AG20443 (cell line): ENCODE measurements at places on chromosomes 6 and 20.

DNA sequence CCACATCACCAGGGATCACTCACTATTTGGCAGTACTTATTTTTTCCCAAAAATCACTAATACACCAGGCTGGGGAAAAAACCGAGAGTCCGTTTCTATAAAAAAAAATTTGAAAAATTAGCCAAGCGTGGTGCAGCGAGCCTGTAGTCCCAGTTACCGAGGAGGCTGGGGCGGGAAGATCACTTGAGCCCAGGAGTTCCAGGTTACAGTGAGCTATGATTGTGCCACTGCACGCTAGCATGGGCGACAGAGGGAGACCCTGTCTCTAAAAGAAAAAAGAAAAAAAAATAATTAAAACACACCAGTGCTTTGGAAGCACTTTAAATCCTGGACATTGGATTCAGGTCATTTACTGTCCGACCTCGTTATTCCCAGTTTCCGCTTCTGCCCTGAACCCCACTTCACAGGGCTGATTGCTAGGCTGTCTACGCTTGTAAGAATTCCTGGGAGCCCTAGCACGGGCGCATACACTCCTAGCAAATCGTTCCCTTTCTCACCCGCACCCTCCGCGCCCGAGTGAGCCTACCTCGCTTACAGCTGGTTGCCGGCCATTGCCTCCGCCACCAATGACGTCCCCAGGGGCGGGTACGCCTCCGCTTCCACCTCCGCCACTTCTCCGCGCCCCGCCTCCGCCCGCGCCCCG lies at the start of gene TPMT:
TPMT (minus strand) TSS at position 571 of the 643 bp plus-strand sequence. CDS start 5,950 bp downstream, outside the sequence.
- no peak for DNase-seq

GRCh38 chr20:10605547-10606195 lies 68.1 kb downstream of the JAG1 start:
- DNase-seq, result no peak

DNA sequence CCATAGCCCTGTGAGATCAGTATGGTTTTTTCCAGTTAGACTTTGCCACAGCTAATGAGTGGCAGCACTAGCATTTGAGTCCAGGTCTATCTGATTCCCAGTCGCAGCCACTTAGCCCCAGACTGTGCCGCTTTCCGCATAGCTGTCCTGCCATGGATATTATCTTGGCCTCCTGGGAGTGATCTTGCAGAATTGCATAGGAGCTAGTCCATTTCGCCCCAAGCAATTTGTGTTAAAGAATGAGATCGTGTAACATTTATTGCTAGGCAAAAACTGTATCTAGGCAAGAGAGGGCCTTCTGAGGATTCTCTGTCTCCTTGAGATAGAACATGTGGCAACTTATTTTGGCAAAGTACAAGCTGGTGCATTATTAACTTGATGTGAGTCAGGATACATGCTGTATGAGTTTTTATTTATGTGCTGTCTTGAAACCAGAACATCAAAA lies 74.2 kb downstream of the EZR start:
- DNase-seq, result no peak

GRCh38 chr6:165571721-165572132 lies 91.3 kb downstream of the PDE10A start:
- DNase-seq, result no peak

DNA sequence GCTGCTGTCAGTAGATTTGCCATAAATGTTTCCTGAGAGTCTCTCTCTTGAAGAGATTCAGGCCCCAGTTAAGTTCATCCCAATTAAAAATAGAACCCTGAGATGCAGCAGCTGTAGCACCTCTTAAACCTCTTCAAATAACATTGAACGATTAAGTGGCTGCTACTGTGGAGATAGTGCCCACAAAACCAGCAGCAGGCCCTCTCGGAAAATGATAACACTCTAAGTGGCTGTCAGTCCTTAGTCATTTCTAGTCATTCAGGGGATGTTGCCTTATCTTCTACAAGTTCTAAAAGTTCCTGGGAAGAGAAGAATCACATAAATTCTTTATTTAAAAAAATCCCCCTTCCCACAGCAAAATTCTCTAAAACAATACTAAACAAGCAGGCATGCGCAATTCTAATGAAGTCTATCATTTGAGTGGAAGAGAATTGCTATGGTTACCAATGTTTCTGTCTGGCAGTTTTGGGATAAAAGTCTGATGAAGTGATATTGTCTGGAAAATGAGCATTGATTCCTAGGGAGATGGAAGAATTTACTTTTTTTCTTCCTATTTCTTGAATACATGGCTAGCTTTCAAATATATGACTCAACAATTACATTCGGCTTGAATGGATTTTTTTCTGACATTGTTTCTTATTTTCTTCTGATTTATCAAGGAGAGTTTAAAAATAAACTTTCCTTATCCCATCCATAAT lies 131.9 kb downstream of the TRMT11 start:
- no peak for DNase-seq

DNA sequence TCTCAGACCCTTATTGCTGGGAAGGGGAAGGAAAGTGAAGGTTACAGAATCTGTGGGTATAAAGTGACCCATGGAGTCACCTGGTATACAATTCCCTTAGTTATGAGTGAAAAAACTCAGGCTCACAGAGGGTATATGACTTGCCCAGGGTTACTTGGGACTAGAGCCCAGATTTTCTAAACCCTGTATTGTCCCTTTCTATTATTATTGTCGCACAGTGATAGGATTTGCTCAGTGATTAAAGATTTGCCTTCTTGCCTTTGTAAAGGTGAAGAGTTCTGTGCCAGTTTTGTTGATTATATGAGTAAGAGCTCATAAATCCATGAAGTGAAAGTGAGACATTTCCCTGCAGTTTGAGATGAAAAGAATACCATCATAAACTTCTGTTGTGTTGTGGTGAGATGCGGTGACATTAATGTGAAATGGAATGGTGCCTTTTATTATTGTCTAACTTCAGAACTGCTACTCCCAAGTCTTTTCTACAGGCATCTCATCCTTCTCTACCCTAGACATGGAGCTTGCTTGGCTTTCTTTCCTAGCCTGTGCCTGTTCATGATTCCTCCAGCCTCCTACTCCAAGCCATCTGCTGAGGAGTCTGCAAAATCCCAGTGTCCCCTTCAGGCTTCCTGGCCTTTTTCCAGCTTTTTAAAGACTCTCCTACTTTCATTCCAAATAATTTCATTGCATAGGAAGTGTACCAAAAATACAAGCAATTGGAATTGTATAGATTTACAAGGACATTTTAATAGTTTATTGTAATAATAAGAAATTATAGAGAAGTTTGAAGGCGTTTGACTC lies 33.5 kb upstream of the ADIG start:
- no peak for DNase-seq

GRCh38 chr6:168596344-168596743 lies 155.4 kb downstream of the SMOC2 start:
- no peak for DNase-seq

DNA sequence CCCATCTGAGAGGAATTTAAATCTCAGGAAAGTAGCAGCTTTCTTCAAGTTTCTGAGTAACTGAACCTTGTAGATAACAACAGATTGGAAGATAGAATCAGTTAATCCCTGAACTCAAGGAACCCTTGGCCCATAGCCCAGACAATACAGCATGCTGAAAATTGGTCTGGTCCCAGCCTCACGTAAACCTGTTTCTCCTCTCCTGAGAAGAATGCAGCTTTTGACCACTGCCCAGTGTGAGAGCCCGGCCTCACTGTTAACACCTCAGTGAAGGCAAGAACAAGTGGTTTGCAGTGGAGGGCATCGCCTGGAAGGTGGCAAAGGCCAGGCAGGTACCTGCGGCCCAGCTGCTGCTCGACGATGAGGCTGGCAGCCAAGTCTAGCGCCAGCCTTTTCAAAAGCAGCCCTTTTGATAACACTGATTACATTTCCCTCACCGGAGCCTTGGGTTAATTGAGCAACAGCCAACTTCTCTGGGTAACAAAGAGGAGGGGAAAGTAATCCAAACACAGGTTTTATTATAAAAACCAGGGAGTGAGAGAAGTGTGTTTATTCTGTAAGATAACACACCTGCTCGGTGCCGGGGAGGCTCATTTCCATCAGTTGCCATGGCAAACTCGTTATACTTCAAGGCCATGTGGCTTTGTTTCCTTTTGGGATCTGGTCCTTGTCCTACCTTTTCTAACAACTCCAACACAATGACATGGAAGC lies 54.0 kb downstream of the TRAF3IP2 start:
- no peak for DNase-seq

DNA sequence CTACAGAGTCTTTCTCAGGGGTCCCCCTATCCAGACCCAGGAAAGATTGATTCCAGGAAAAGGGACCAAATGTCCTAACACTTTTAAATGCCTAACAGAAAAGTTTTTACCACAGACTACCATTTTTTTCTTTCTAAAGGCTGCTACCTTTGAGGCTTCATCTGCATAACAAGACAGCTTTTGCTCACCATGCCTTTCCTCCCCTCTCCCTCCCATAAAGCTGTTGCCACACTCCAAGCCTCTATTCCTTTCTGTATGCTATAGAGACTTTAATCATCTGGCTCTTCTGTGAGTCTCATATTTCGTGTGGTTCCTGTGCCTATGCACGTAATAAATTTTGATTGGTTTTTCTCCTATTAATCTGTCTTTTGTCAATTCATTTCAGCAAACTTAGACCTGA lies 26.0 kb upstream of the LIN28B start:
- DNase-seq, result no peak

- DNase-seq, result peak; percentile 11
Measured at GRCh38 chr6:77463861-77464494, 687 bp upstream of the HTR1B start.

- no peak for DNase-seq
Measured at GRCh38 chr6:3314176-3314575, 55.4 kb downstream of the PSMG4 start.

DNA sequence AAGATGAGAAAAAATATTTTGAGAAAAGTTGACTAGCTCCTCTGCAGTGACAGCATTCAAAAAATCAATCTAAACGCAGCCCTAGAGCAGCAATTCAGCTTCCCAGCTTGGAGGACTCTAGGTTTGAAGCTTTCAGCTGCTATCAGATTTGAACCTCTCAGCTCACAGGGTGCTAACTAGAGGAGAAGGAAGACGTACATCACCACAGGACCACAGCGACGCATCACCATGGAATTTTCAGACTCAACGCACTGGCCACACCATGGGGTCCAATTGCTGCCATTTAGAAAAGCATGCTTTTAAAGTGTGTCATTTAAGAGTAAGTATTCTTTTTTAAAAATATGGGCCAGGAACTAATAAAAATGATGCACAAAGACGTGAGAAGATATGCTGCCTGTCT lies 45.0 kb upstream of the FUCA2 start:
- DNase-seq, result peak; percentile 87

- DNase-seq, result no peak
Measured at GRCh38 chr6:27311806-27312145, 297 bp downstream of the POM121L2 start.

DNA sequence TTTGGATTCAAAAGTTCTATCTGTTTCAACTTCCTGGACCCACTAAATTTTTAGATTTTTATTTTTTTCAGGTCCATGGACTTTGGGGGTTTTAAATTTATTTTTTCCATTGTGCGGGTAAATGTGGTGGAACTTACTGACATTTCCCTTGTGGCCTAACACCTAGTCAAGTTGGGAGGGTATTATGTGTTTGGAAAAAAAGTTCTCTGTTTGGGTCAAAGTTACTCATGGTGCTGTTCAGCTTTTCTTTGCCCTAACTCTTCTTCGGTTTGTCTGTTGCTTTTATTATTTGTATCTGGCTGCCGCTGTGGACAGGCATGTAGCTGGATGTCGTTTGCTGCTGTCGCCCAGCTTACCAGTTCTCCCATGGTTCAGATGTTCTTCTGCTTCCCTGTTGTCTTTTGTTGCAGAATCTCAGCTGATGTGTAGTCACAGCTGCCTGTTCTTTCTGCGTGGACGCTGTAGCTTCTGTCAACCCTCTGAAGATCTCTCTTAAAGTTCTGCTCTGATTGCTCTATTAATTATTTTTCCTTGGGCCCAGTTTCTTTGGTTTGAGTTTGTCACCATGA lies 7.9 kb downstream of the IGF2R start:
- DNase-seq, result no peak

DNA sequence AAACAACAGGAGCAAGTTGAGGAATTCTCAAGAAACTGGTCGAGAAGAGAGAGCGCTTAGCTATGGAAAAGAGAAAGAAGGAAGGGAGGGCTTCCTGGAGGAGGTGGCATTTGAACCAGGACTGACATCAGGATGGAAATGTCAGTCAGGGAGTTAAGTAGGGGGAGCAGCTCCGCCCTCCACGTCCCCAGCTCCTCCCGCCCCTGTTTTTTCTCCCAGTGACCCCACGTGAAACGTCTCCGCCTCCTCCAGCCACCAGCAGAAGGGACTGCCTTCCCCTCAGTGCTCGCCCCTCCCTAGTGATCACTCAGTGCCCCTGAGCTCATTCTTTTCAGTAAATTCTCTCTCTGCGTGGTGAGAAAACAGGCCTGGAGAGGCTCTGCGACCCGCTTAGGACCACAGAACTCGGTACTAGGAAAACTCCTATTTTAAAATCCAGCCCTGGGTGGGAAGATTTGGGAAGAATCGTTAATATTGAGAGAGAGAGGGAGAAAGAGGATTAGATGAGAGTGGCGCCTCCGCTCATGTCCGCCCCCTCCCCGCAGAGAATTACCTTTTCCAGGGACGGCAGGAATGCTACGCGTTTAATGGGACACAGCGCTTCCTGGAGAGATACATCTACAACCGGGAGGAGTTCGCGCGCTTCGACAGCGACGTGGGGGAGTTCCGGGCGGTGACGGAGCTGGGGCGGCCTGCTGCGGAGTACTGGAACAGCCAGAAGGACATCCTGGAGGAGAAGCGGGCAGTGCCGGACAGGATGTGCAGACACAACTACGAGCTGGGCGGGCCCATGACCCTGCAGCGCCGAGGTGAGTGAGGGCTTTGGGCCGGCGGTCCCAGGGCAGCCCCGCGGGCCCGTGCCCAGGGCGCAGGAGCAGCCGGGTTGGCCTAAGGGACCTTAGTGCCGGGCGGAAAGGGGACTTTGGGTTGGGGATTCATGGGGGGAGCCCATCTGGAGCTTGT lies 4.6 kb downstream of the HLA-DPB1 start:
- DNase-seq, result peak; percentile 77

- no peak for DNase-seq
Measured at GRCh38 chr6:75257343-75258087, 13.9 kb upstream of the COX7A2 start.

- no peak for DNase-seq
Measured at GRCh38 chr6:136254851-136255466, 4.8 kb upstream of the MTFR2 start.

DNA sequence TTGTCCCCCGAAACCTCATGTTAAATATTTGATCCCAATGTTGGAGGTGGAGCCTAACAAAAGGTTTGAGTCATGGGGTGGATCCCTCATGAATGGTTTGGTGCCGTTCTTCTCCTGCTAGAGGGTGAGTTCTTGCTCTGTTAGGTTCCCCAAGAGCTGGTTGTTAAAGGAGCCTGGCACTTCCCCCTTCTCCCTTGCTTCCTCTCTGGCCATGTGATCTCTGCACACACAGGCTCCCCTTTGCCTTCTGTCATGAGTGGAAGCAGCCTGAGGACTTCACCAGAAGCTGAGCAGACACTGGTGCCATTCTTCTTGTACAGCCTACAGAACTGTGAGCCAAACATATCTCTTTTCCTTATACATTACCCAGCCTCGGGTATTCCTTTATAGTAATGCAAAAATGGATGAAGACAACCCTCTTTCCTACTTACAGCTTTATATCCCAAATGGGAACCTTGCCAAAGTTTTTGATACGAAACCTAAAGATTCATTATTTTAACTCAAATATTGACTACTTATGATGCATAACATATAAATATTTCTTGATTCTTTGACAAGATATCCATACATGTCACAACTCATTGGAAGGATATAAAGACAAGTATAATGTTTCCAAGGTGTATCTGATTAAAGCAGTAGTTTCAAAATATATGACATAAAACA lies 61.0 kb downstream of the RNF182 start:
- no peak for DNase-seq

- DNase-seq, result no peak
Measured at GRCh38 chr20:44730441-44730840, 15.2 kb upstream of the KCNK15 start.
